ENCODE measurements at places on chromosomes 4 and X.

DNA sequence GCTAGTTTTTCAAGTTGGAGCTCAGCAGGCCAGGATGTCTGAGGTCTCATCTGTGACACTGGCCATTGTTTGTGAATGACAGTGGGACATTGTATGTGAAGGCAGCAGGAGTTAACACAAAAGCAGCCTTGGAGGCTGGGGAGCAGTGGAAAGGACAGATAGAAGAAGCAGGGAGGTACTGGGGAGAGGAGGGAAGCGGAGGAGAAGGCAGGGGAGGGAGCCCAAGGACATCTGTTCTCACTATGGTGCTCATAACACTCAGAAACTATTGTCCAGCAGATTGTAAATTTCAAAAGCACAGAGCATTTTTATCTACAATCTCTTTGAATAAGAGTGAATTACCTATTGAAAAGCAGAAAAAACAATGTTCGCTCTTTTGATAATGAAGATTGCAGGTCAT is 253.6 kb upstream of the DIPK2B start:
- no peak for DNase-seq

- DNase-seq = no peak
These were observed 6.3 kb downstream of the DCHS2 start for GRCh38 chr4:154485127-154485773.

GRCh38 chr4:1879485-1879884 is 8.3 kb downstream of the NSD2 start:
- DNase-seq = no peak

- DNase-seq = no peak
These were observed 1540.5 kb downstream of the C4orf33 start for GRCh38 chr4:130636486-130636885.

DNA sequence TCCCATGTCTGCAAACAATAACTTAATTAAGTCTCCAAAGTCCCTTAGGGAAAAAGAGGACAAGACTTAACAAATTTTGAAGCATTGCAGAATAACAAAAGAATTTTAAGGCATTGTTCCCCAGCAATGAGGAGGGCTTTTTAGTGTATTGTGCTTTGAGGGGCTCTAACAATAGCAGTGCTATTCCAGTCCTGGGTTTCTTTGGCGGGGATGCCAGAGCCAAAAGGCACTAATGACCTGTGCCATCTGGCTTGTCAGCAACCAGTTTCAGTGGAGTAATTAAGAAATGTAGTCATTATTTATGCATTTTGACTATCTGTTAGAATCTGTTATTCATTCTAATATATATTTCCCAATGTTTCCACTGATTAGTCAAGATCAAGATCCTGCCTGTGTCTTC is 575.4 kb downstream of the SPRY1 start:
- no peak for DNase-seq

GRCh38 chr4:128571747-128572146 is 237.8 kb upstream of the JADE1 start:
- DNase-seq = no peak

DNA sequence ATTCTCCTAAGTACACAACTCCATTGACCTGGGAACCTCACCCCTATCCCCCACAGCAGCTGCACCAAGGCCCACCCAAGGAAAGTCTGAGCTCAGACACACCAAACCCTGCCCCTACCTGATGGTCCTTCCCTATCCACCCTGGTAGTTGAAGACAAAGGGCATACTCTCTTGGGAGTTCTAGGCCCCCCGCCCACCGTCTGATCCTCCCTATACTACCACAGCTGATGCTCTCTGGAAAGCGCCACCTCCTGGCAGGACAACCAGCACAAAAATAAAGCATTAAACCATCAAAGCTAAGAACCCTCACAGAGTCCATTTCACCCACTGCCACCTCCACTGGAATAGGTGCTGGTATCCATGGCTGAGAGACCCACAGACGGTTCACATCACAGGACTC is 83.6 kb downstream of the ANAPC10 start:
- no peak for DNase-seq

DNA sequence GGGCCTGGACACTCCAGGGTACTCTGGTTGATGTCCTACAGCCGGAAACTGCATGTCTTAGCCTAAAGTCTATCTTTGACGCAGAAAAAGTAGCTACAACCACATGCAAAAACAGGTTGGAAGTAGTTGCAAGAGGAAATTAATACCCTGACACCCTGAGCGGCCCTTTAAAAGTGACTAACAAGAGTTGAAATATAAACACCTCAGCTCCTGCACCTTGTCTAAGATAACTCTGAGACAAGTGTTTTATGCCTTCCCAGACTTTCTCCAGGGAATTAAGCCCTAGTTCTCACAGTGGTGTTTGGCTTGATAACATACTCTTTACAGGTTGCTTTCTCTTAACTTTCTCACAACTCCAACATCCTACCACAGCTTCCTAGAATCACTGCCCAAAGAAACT is 943.1 kb downstream of the DMD start:
- DNase-seq = no peak

GRCh38 chrX:53421772-53422085 is 725 bp downstream of the SMC1A start:
- no peak for DNase-seq

DNA sequence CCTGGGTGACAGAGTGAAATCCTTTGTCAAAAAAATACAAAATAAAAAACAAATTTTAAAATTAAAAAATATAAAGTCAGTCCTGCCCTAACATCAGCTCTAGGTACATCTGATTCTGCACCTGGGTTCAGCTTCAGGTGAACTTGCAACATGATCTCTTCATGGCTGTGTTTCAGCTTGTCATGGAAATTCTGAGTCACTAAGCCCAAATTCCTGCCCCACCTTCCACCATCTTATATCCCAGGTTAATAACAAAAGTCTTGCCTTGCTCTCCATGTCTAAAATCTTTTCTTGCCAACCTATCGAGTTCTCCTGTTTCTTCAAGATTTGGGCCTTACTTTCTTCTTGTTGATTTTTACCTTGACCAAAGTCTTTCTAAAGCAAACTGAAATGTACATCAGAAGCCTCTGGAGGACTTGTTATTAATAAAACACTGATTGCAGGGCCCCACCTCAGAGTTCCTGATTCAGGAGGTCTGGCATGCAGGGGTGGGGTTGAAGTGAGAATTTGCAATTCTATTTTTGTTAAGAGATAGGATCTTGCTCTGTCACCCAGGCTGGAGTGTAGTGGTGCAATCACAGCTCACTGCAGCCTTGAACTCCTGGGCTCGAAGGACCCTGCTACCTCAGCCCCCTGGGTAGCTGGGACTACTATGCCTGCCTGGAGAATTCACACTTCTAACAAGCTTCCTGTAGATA is 125.8 kb upstream of the VCX3A start:
- DNase-seq = no peak

GRCh38 chrX:117610806-117611205 is 505.8 kb downstream of the KLHL13 start:
- no peak for DNase-seq

DNA sequence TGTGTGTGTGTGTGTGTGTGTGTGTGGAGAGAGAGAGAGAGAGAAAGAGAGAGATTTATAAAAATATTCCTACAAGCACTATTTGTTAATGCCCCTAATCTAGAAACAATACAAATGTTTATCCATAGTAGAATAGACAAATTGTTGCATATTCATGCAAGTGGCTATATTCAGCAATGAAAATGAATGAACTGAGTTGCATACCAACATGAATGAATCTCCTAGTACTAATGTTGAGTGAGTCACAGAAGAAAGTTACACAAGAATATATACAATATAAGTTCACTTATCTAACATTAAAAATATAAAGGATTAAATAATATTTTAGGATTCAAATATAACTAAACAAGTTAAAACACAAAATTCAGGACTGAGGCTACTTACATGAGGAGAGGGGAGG is 456.8 kb upstream of the AMOT start:
- DNase-seq = no peak

- DNase-seq = no peak
These were observed 89.5 kb upstream of the CITED1 start for GRCh38 chrX:72395237-72395636.
